Stimulated activated CD4-positive, alpha-beta T cell treated with anti-CD3 and anti-CD28 coated beads, Interleukin-1b, Interleukin-23, amount 100 ng/mL, for 1 hour (primary cell): ENCODE measurements at places on chromosomes 7 and 10.

GRCh38 chr10:7891634-7892033 lies 73.3 kb downstream of the TAF3 start:
- no peak for DNase-seq

DNA sequence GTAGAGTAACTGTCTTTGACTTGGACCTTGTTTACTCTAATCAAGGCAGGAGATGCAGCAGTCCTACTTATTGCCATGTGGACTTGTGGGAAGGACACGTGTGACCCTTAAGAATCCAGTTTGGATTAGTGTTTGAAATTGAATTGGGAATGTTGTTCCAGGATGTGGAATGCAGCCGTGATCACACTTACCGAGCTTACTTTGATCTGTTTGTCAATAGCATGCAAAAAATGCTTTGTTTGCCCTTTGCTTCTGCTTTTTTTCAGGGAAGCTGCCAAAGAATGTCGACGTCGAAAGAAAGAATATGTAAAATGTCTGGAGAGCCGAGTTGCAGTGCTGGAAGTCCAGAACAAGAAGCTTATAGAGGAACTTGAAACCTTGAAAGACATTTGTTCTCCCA lies 84.7 kb downstream of the CREM start:
- no peak for DNase-seq

DNA sequence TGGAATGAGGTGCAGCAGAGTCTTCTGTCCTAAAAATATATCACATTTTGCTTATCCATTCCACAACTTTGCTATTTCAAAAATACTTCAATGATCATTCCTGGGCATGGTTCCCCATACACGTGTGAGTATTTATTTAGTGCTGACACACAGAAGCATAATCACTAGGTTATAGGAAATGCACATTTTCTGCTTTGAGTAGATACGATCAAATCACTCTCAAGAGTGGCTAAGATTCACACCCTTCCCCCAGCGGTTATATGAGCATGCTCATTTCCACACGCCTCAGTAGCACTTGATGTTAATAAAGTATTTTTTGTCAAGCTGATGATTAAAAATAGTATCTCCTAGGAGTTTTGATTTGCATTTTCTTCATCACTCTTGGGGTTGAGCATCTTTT lies 93.5 kb upstream of the LRRC4 start:
- DNase-seq: no peak

- DNase-seq: no peak
Measured at GRCh38 chr10:63504145-63504881, 16.9 kb upstream of the REEP3 start.

DNA sequence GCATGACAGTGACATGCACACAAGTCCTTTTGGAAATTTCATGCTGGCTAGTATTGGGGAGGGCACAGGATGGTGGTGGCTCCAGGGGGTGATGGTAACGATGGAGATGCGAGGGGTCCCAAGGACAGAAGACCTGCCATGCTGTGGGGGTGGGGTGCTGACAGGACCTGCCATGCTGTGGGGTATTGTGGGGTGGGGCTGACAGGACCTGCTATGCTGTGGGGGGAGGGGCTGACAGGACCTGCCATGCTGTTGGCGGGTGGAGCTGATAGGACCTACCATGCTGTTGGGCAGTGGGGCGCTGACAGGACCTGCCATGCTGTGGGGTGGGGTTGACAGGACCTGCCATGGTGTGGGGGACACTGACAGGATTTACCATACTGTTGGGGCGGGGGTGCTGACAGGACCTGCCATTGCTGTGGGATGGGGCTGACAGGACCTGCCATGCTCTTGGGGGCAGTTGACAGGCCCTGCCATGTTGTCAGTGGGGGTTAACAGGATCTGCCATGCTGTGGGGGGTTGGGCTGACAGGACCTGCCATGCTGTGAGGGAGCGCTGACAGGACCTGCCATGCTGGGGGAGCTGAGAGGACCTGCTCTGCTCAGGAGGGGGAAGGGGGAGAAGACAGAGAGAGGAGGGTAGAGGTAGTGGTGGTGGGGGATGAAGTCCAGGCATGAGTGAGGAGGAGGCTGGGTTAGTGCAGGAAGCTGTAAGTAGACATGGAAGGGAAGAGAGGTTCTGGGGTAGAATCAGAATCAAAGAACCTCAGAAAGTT lies 36.2 kb upstream of the RET start:
- DNase-seq: no peak

GRCh38 chr10:90041585-90041984 lies 340.2 kb downstream of the KIF20B start:
- no peak for DNase-seq

GRCh38 chr7:115319541-115319940 lies 397.6 kb downstream of the MDFIC start:
- no peak for DNase-seq

DNA sequence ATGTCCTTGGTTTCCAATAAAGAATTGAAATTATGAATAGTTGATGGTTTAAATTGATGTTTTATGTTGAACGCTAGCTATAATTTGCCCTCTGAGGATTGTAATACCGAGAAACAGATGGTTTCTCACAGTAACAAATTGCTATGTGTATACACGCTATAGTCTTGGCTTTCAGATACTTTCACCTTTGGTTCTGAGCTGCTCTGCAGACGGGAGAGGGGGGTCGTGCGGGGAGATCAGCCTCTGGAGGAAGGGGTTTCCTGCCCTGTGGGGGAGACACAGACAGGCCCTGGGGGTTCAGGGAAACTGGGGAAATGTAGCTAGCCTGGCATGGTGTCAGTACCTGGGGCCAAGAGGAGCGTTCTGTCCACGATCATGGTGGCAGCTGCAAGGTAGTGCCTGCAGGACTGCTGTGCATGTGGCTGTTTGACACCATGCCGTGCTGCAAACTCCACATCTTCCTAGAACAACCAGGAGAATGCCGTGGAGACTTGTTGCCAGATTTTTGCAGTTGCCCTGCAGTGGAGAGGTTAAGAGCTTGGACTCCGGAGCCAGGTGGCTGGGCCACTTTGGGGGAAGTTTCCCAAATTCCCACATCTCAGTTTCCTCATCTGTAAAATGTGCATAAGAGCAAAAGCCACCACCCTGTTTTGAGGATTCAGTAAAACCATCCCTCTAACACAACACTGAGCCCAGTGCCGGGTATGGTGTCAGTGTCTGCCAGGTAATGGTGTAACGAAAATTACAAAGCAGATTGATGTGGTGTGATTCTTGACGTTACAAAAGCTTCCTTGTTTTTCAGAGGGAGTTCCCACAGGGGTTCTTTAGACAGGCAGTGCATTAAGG lies 167.9 kb downstream of the CUX1 start:
- no peak for DNase-seq

DNA sequence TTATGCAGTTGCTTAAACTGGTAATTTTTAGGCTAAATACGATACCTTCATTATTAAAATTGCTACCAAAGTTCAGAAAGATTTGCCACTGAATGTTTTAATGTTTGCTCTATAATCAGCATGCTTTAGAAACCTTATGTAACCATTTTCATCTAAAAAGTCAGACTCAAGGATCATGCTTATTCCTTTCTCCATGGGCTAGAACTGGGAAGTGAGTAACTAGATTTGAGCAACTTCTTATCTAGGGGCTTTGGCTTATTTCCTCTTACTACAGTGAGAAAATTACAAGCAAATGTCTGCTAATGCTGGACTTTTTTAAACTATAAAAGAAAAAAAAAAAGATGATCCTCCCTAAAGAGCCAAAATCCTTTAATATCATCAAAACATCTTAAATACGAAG lies 215.9 kb downstream of the CRPPA start:
- DNase-seq: no peak

DNA sequence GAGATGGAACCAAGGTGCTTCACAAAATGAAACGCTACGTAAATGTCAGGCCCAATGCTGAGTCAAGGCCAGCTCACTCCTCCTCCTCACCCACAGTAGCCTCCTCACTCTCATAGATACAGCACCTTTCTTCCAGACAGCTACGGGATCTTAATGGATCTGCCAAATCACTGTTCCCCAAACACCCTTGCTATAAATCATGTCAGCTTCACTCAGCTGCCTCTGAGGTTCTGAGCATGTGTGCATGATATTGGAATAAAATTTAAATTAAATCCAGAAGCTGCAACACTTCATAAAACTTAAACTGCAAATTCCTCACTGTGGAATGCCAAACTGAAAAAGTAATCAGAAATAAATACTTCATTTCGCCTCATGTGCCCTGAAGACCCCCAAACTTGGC lies 14.7 kb upstream of the CPXM2 start:
- no peak for DNase-seq

DNA sequence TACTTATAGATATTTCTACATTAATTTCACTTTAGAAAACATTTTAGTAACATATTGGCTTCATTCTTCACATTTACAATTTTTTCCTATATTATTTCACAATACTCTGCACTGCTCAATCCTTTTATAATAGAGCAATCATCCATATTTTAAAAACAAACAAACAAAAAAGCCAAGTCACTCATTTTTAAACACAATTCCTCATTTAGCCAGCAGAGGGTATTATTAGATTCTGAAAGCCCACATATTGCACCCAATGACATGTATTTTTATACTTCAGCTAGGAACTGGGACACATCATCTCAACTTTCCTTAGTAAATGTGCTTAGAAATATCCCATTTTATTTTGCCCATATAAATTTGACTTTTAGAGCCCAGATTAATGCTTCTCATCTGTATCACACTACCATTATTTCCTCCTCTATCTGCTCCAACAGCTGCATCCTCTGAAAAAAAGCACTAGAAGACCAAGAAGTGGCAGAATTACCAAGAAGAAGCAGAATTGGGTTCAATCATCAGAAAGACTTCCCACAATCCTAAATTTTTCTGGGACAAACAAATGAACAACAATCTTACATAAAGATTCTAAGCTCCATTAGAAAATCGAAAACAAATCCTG lies 29.5 kb downstream of the CTNNA3 start:
- no peak for DNase-seq

DNA sequence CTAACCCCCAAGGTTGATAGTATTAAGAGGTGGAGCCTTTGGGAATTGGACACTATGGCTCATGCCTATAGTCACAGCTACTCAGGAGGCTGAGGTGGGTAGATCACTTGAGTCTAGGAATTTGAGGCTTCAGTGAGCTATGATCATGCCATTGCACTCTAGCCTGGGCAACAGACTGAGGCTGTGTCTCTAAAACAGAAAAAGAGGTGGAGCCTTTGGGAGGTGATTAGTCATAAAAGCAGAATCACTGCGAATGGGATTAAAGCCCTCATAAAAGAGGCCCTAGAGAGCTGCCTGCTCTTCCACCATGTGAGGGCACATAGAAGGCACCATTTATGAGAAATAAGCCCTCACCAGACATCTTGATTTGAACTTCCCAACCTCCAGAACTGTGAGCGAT lies 81.9 kb downstream of the SKAP2 start:
- DNase-seq: no peak

DNA sequence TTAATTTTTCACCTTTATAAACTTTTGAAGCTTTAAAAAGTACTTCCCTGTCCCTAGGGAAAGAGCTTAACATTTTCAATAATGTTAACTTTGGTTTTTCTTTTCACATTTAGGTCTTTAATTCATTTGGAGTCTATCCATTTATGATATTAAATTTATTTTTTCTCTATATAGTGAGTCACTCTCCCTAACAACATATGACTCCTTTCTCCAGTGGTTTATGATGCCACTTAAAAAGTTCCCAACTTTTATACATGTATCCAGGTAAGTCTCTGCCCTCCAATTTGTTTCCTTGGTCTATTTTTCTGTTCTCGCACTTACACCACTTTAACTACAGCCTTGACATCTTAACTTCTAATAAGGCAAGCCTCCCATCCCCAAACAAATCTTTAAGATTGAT lies 3.5 kb downstream of the CACUL1 start:
- no peak for DNase-seq

DNA sequence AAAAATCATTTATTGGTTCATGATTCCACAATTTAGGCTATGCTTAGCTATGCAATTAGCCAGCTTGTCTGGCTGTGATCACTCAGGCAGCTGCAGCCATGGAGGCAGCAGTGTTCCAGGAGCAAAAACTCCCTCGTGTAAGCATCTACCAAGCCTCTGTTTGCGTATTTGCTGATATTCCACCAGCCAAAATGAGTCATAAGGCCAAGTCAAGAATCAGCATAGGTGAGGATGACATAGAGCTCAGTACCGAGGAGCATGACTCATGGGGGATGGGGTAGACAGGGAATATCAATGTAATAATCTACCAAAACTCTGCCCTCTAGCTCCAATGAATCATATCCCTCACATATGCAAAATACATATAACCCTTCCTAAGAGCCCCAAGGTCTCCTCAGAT lies 63.3 kb downstream of the IMMP2L start:
- no peak for DNase-seq

DNA sequence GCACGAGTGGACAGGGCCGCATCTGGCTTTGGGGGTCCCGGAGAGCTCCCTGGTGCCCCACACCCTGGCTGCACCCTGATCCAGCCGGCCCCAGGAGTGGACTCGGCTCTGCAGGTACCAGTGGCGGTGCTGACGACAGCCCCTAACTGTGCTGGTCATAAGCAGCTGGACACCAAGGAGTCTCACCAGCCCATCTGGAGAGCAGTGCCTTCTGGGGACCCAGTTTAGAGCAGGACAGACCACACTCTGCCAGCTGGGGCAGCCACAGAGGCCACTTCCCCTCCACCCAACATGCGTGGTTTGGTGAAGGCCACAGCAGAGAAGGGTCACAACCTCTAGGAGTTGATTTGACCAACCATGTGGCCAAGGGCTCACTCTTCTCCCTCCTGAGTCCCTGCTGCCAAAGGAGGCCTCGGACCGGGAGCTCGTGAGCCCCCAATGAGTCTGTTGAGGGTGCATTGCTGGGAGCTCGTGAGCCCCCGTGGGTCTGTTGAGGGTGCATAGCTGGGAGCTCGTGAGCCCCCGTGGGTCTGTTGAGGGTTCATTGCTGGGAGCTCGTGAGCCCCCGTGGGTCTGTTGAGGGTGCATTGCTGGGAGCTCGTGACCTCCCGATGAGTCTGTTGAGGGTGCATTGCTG lies 16.0 kb upstream of the INPP5A start:
- DNase-seq: no peak

DNA sequence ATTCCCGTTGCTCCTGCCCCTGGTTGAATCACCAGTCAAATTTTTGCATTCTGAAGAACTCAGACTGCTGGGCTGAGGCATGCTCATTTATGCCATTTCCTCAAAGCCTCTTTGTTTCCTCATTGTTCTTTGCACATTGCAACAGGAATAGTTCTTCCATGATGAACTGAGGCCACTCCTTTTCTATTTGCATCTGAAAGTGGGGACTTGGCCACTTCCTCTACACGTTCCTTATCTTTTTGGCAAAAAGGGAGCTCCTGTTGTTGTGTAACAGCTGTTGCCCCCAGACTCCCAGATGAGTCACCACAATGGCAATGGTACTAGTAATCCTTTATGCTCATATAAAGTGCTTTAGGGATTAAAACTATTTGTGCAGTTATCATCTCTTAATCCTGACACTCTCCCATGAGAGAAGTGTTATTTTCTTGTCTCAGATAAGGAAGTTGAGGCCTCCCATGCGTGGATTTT lies 20.1 kb upstream of the ITPRID1 start:
- DNase-seq: no peak

- DNase-seq: no peak
Measured at GRCh38 chr10:14573666-14574261, 200.9 kb downstream of the FAM107B start.

- no peak for DNase-seq
Measured at GRCh38 chr7:31811650-31812461, 124.8 kb downstream of the PPP1R17 start.

GRCh38 chr10:128297709-128298378 lies 171.6 kb upstream of the MKI67 start:
- DNase-seq: no peak

GRCh38 chr7:158595068-158595467 lies 7.4 kb upstream of the PTPRN2 start:
- no peak for DNase-seq

- no peak for DNase-seq
Measured at GRCh38 chr10:111646021-111646420, 537.5 kb downstream of the GPAM start.
